HFFc6 (cell line): ENCODE measurements at places on chromosomes 12 and 14.

GRCh38 chr12:10719482-10719881 is 3.6 kb downstream of the YBX3 start:
- peaks cover 72% of the 10 kb centered on the region for H3K4me1 ChIP-seq
- H3K4me3 ChIP-seq = peak overlapping the region; percentile 78
- H3K27me3 ChIP-seq = peaks cover 8% of the 10 kb centered on the region

DNA sequence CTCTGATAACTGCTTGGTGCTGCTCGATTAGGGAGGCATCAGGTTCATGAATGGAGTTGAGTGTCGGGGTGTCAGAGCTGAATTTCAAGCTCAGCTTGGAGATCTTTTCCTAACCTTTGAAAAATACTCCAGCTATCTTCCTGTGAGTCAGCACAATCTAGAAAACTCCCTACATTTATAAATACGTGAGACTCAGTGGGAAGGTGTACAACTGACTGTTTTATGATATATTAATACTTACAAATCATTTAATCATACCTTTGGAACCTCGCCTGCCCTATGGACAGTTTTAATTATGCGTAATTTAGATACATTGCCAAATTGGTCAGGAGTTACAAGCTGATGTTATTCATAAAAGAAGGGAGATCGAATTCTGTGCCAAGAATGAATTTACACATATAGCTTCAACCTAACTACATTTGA is 961 bp downstream of the CMAS start:
- H3K4me3 ChIP-seq = peak overlapping the region; percentile 98
- DNase-seq = no peak
- peaks cover 34% of the 10 kb centered on the region for H3K4me1 ChIP-seq
- H3K27me3 ChIP-seq = peaks cover 5% of the 10 kb centered on the region
- 0 out of 2 replicates have a peak, but pooled peaks cover 6% of the 10 kb centered on the region for H3K36me3 ChIP-seq
- peak overlapping the region; percentile 79 for H3K27ac ChIP-seq

- H3K4me1 ChIP-seq = peaks cover 13% of the 10 kb centered on the region
- DNase-seq = no peak
- peaks cover under 1% of the 10 kb centered on the region; the same call in 1 of the 2 replicates for H3K36me3 ChIP-seq
- H3K27ac ChIP-seq = no peak overlapping the region
These were observed 270.6 kb downstream of the TTC8 start for GRCh38 chr14:89095036-89095435.

- peak overlapping the region; percentile 71 for H3K4me3 ChIP-seq
- peaks cover 40% of the 10 kb centered on the region for H3K4me1 ChIP-seq
- peak overlapping the region; percentile 77 for H3K27ac ChIP-seq
- peaks cover 2% of the 10 kb centered on the region; the same call in 1 of the 2 replicates for H3K27me3 ChIP-seq
These were observed 87.8 kb upstream of the NCOR2 start for GRCh38 chr12:124655048-124655697.

DNA sequence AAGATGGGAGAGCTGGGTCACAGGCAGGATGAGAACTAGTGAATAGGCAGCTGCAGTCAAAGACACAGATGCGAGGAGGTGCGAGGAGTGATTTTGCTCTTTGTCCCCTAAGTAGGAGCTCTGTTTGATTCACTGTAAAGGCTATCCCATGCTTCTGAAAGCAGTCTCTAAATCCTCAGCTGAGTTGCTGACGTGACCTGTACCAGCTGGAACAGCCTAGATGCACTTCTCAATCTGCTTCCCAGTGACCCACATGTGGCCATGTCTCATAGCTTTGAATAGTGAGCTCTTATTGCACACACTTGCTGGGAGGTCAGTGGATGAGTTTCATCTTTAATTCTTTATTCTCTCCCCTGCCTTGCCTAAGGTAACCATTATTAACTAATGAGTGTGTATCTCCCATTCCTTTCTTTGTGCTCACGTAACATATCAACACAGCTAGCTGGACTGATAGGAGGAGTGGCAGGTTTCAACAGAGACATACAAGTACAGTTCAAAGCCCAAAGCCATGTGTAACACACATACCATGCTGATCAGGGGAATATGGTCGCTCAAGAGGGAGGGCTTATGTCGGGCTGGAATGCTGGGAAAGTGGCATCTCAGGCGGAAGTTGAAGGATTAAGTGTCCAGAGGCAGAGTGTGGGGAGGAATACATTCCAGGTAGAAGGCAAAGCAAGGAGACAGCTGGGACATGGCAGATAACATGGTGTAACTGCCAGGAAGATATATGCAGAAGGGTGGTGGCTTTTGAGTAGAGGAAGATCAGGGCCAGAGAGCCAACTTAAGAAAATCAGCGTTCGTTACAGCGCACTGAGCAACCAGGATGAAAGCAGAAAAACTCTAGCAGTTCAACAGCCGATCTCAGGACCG is 15.4 kb upstream of the YY1 start:
- no peak overlapping the region; the same call in 1 of the 2 replicates for H3K27ac ChIP-seq
- no peak for DNase-seq
- H3K36me3 ChIP-seq = no peaks in the 10 kb centered on the region
- no peak overlapping the region for H3K4me3 ChIP-seq
- peaks cover 9% of the 10 kb centered on the region for H3K4me1 ChIP-seq

DNA sequence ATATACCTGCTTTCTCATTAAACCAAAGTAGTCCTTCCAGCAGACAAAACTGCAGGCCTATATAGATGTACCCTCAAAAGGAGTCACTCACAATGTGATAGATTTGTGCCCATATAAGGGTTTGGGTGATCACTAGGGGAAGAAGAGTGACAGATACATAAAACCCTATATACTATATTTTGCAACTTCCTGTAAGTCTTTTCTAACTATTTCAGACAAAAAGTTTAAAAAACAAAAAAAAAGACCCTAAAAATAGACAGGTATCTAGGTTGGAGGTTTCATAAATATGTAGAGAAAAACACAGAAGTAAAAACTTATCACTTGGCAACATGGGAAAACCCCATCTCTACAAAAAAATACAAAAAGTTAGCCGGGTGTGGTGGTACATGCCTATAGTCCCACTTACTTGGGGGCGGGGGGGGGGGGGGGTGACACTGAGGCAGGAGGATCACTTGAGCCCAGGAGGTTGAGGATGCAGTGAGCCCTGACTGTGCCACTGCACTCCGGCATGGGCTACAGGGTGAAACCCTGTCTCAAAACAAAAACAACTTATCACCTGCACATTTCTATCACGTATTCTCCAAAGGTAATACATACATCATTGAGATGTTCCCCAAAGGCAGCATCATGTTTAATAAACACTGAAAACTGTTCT is 2.9 kb downstream of the VCPKMT start:
- H3K27ac ChIP-seq = no peak overlapping the region
- peaks cover 20% of the 10 kb centered on the region for H3K4me1 ChIP-seq
- peaks cover 6% of the 10 kb centered on the region; the same call in 1 of the 2 replicates for H3K27me3 ChIP-seq
- peaks cover 29% of the 10 kb centered on the region for H3K36me3 ChIP-seq
